GM12865 (cell line): ENCODE measurements at places on chromosomes 2 and 18.

DNA sequence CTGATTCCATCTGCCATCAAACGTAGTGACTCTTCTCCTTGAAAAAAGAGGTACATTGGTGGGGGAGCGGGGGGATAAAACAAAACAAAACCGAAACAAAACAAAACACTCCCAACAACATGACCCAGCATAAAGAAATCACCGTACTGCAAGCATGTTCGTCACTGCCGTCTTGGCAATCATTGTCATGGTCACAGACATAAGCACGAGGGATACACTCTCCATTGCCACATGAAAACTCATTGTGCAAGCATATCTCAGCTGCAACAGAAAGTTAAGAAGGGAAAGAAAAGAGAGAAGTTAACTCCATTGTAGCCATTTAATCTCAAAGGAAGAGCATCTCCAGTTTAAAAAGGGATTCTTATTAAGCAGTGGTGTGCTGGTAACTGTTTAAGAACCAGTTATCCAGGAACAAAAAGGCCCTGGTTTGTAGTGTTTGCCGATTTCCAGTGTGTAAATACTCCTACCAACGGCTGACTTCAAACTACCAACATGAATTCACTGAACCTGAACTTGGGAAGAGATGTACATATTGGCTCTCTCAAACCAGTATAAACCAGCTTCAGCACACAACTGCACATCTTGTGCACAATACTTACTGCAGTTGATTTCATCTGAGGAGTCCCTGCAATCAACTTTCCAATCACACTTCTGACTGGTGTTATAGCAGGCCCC, 68.2 kb downstream of the LRP2 start:
- DNase-seq: no peak

- no peak for DNase-seq
Measured at GRCh38 chr2:71609029-71609428, 155.7 kb downstream of the DYSF start.

DNA sequence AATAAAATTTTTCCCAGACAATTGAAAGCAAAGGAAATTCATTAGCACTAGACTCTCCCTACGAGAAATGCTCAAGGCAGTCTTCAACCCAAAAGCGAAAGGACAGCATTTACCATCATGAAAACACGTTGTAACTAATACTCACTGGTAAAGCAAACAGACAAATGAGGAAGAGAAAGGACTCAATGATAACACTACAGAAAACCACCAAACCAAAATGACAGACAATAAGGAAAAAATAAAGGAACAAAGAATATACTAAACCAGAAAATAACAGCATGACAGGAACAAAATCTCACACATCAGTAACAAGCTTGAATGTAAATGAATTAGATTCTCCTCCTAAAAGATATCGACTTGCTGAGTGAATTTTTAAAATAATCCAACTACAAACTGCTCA, 190.7 kb downstream of the NOL4 start:
- DNase-seq: peak; percentile 8

DNA sequence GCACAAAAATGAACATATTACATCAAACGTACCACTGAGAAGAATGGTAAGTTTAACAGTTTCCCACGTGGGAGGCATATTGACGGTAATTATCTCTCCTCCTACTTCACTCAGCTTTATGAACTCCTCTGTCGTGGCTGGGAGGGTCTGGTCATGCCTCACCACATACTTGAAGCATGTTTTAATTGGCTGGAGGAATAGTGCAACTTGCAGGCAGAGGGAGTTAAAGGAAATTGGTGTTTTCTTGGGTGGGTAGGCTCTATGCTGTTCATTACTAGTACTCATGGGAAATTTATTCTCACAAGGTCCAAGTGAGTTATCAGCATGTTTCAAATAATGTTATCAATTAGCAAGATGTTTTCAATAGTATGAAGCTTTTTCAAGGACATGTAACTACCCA, 767.0 kb downstream of the PLCL1 start:
- DNase-seq: no peak

GRCh38 chr18:50289108-50289443, 1.6 kb upstream of the CXXC1 start:
- DNase-seq: no peak

DNA sequence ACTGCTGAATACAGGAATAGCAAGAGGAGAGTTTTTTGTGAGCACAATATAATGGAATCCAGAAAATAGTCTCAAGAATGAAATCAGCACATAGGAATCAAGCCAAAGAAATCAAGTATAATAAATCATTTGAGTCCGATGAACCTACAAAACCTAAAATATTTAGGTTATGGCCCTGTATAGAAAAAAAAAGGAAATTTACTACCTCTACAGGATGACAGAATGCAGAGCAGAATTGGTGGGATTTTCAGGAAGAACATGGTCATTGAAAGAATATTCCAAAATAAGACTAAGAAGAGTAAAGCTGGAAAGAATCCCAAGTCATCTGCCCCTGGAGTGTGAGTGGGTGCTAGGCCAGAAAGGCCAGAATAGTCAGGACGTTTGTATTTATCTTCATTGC, 1041.2 kb upstream of the CDH2 start:
- DNase-seq: no peak

DNA sequence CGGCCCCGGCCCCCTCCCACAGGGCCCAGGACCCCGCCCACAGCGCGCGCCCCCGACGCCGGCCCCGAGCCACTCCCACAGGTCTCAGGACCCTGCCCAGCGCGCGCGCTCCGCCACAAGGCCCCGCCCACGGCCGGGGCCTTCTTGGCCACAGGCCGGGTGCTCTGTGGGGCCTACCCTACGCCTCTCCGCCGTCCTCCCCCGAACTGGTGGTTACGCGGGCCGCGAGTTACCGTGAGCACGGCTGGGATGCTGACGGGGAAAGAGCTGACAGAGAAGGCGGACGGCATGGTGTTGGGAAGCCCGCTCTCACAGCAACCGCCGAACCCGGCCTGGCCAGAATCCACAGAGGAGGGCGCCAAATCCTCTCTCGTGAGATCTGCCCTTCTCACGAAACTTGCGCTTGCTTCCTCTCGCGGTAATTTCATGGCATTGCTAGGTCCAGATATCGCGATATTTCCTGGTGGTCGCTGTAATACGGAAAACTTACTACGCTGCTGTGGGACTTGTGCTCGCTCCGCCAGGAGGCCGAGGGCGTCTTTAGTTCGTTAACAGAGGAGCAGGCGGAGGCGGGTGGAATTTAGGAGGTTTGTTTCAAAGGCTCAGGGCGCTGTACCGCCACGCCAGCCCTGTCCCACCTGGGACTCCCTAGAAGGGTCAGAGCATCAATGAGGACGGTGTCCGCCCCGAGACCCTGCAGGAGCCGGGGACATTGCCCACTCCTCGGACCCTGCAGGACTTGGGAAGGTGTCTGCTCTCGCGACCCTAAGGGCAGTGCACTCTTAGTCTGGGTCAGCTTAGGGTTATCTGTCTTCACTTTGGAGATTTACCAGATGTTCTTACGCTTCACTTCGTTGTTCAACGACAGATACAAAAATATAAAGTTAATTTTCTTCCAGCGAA, at the start of gene TMEM18:
Gene TMEM18, minus strand, starts transcription at position 351 of the 903 bp plus-strand sequence. Its CDS starts 61 bp downstream, at position 290.
- DNase-seq: peak; percentile 99

GRCh38 chr18:56639104-56639381, 651 bp upstream of the TXNL1 start:
- peak; percentile 62 for DNase-seq

GRCh38 chr2:217877866-217878265, 124.9 kb downstream of the TNS1 start:
- DNase-seq: no peak

DNA sequence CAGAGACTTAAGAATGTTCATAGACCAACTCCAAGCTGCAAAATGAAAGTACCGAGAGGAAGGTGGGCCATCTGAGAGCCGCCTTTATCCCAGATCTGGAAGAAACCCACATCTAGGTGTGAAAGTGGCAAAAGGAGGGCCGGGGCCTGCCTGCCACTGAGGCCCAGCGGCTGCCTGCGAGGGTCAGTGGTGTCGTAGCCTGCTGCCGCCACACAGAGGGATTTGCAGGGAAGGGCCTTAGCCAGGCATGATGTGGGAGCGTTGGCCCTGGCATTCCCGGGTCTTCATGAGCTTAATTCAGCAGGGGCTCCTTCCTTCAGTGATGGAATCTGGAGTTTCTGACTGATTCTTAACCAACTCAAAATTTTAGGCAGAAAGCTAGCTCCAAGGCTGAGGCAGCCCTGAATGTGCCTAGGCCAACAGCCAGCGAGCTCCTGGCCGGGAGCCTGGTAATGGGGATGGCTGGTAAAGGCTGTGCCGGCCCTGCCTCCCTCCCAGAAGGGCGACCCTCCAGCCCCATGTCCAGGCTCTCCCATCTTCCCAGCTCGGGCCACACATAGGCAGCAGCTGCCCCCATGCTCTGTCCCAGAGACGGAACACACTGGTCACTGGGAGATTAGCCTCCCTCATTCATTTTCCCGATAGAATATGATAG, 230.1 kb downstream of the AGAP1 start:
- DNase-seq: no peak

GRCh38 chr2:19137433-19137832, 221.0 kb downstream of the OSR1 start:
- no peak for DNase-seq

GRCh38 chr18:56919190-56919589, 227.7 kb upstream of the BOD1L2 start:
- no peak for DNase-seq

GRCh38 chr2:143877876-143878530, 641.9 kb downstream of the ZEB2 start:
- no peak for DNase-seq

- no peak for DNase-seq
Measured at GRCh38 chr18:79409313-79409712, 13.6 kb downstream of the NFATC1 start.

- DNase-seq: no peak
Measured at GRCh38 chr2:137969418-137969765, 5.1 kb downstream of the HNMT start.

GRCh38 chr2:177340158-177340557, 52.4 kb upstream of the AGPS start:
- no peak for DNase-seq

DNA sequence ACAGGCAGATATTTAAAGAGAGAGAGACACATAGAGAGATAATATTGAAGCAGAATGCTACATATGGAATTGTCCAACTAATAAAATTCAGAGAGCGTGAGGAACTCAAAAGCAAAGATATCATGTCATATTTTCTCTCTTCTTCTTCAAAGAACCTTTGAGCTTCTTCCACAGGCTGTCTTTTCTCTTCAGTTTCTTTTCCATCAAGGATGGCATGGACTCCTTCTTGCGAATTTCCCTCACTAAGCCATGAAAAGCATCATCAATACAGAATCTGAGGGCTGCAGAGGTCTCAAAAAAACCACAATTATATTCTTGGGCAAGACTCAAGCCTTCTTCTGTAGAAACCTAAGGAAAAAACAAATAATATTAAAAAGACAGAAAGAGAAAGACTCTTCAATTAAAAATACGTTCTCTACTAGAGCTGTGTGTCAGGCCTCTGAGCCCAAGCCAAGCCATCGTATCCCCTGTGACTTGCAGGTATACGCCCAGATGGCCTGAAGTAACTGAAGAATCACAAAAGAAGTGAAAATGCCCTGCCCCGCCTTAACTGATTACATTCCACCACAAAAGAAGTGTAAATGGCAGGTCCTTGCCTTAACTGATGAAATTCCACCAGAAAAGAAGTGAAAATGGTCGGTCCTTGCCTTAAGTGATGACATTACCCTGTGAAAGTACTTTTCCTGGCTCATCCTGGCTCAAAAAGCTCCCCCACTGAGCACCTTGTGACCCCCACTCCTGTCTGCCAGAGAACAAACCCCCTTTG, 371.9 kb downstream of the RIT2 start:
- DNase-seq: no peak

DNA sequence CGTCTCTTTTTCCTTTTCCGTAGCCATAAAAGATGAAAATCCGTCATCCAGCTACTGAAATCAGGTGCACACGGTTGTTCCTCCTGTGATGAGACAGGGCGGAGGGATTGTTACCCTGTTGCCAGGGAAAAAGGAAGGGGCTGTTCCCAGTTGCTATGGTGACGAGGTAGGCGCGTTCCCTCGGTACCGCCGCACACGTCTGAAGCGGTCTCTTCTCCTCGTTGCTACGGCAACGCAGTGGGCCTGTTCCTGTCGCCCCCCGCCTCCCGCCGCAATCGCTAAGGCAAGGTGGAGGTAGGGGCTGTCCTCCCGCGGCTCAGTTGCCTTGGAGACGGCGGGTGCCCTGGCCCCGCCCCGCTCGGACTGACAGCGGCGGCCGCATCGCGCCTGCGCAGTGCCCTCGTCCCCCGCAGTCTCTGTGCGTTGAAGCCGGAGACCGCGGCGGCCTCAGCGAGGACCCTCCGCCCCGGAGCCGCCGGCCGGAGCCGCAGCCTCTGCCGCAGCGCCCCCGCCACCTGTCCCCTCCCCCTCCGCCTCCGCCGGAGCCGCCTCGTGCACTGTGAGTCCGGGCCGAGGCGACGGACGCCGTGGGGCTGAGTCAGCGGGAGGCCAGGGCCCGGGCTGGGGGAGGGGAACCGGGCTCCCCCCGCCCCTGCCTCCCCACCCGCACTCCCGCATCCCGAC, at the start of gene MAPRE3:
Gene MAPRE3, plus strand, starts transcription at position 394 of the 684 bp plus-strand sequence. CDS start 51,582 bp downstream, outside the sequence.
- peak; percentile 76 for DNase-seq

DNA sequence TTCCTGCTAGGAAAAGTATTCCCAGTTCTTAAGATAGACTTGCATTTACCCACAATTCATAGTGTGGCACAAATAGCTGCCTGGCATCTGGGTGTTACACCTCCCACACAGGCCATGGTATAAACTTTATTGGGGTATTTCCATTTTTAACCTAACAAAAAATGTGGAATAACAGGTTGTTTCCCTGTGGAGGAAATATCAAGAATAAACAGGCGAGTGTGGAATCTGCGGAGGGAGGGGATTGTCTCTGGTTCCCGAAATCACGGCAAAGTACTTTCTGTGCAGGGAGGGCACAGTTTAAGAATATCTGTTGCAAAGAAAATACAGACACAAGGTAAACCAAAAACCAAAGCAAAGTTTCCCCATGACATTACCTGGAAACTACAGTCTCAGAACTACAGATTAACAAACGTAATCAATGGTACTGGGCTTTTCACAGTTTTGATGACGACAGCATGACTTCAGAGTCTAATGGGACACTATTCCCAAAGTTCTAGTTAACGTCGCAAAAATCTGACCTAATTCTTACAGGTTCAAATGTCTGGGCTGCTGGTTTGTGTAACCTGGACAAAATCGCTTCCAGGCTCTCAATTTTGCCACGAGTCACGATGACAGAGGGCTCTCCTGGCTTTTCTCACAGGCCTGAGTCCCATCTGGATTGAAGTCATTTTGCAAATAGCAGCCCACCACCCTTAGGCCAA, 1.4 kb downstream of the STARD7 start:
- no peak for DNase-seq

DNA sequence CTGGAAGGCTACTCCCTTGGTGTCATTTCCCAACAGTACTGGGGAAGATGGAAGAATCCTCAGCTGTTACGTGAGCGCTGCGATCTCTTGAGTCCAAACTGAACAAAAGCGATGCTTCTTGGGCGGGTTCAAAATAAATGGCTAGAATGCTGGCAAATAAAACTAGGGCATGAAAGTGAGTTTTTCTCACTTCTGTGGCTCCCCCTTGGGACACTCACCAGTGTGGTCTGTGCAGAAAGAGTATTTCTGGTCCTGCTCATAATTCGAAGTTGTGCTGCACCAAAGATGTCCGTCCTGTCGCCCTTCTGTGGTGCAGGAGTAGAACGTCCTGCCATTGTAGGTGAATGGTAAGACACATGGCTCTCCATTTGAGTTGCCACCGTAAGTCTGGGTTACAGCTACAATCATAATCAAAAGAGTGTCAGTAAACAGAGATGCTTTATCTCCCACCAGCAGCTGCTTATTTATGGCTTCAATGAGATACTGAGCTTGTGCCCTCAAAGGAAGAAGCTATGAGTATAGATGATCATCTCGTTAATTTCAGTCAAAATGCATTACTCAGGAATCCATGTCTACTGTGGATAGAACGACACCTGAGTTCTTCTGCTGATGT, 11.8 kb downstream of the FN1 start:
- no peak for DNase-seq
